ENCODE measurements at places on chromosomes 5 and 9. TPM values are rescaled to one million over a fixed set of nuclear protein-coding genes. Genes with fewer than 3 reads are reported as not detected.

The SLC36A3 gene
- not detected for total RNA-seq

GRCh38 chr9:88049677-88050307 lies 75.5 kb upstream of the CDK20 start:
- no peak for DNase-seq
- H3K27ac ChIP-seq, result no peak overlapping the region
- H3K36me3 ChIP-seq, result no peaks in the 10 kb centered on the region
- no peaks in the 10 kb centered on the region for H3K4me1 ChIP-seq
- H3K4me3 ChIP-seq, result no peak overlapping the region
- H3K27me3 ChIP-seq, result no peaks in the 10 kb centered on the region

DNA sequence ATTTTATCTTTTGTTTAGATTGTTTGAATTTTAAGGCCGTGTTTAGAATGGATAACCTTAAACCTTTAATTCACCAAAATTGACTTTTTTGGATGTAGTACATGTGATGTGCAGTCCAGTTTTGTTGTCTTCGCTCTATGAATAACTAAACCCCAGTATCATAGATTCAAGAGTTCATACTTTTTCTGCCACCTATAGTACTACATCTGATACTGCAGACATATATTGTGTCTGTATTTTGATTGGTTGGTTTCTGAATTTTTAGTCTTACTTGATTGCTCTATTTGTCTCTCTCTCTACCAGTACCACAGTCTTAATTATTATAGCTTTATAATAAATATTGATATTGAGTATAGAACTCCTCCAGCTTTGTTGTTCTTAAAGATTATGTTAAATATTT lies 58.1 kb downstream of the PPIP5K2 start:
- no peak overlapping the region for H3K27ac ChIP-seq
- no peak for DNase-seq
- no peak overlapping the region for H3K4me3 ChIP-seq
- H3K27me3 ChIP-seq, result no peaks in the 10 kb centered on the region
- peaks cover 19% of the 10 kb centered on the region for H3K36me3 ChIP-seq
- H3K4me1 ChIP-seq, result no peaks in the 10 kb centered on the region

DNA sequence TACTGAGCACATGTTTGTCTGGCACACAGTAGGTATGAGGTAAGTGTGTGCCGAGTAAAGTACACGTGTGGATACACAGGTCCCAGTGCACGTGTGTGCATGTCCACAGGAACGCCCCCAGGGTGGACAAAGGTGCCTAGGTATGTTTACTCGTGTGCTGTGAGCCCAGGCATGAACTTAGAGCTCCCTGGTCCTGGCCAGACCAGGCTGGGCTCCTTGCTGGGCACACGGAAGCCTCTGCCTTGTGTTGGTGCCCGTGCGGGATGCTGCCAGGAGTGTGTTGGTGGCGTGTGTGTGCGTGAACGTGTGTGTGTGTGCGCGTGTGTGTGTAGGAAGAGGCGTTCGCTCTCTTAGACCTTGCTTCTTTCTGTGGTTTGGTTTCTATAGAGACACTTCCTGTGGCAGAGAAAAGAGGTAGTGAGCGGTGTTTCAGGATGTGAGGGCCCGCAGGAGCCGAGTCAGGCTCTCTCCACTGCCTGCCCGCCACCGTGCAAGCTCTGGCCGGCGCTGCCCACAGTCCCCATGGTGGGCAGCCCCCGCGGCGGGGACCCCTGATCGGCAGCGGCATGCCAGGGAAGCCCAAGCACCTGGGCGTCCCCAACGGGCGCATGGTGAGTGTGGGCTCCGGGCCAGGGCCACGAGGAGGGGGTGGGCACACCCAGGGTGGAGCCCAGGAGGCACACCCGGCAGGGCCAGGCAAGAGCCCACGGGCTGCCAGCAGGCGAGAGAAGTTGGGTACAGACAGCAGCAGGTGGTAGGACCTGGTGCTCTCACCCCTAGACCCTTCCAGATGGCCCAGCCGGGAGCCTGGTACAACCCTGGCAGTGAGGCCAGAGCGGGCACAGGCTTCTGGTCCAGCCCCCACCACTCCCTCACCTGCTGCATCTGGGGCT lies at the start of gene RGS14:
Gene RGS14, plus strand, starts transcription at position 466 of the 893 bp plus-strand sequence. Its CDS starts 101 bp downstream, at position 567.
- H3K27me3 ChIP-seq, result no peaks in the 10 kb centered on the region
- peaks cover 2% of the 10 kb centered on the region for H3K4me1 ChIP-seq
- no peak for DNase-seq
- H3K4me3 ChIP-seq, result no peak within 1 kb of the TSS

- no peaks in the 10 kb centered on the region for H3K4me1 ChIP-seq
- H3K27me3 ChIP-seq, result no peaks in the 10 kb centered on the region
- H3K27ac ChIP-seq, result no peak overlapping the region
- DNase-seq, result peak; percentile 31
- no peak overlapping the region for H3K4me3 ChIP-seq
- no peaks in the 10 kb centered on the region for H3K36me3 ChIP-seq
These were observed 1.2 kb downstream of the ST8SIA4 start for GRCh38 chr5:100901821-100902341.

Data from adrenal gland (tissue), 19 donors.